ENCODE measurements at places on chromosomes 7 and 10.

- DNase-seq: no peak
These were observed 153.5 kb upstream of the ITGB1 start for GRCh38 chr10:33111488-33112051.

DNA sequence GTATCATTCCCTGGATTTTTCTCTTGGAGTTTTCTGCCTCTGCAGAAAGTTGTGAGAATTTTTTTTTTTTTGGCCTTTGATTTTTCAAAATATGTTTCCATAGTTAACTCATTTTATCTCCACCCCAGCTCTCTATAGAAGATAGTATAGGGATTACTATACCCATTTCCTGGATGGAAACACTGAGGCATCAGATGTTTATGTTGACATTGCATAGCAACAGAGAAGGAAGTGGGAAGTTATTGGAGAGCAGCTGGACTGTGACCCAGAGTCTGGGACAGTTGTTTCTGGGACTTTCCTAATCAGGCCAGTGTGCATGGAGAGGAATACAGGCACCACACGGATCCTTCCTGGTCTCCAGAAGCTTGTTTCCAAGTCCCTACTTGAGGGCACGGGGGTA is 158.0 kb downstream of the CDH23 start:
- DNase-seq: peak; percentile 9

DNA sequence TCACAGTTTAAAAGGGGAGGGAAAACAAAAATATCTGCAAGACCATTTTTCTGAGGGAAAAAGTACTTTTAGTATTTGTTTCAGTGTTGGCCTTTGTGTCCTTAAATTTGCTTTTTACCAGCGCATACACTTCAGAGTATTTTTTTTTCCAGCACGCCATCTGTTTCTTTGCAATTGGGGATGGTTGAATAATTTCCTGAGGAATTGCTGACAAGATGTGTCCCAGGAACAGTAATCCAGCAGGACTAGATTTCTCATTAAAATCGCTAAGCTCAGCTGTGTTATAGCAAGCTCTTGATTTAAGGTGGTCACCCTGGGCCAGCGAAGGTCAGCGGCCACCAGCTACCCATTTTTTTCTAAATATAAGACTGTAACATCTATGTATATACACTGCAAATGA is 156.9 kb upstream of the RHOBTB1 start:
- DNase-seq: no peak

DNA sequence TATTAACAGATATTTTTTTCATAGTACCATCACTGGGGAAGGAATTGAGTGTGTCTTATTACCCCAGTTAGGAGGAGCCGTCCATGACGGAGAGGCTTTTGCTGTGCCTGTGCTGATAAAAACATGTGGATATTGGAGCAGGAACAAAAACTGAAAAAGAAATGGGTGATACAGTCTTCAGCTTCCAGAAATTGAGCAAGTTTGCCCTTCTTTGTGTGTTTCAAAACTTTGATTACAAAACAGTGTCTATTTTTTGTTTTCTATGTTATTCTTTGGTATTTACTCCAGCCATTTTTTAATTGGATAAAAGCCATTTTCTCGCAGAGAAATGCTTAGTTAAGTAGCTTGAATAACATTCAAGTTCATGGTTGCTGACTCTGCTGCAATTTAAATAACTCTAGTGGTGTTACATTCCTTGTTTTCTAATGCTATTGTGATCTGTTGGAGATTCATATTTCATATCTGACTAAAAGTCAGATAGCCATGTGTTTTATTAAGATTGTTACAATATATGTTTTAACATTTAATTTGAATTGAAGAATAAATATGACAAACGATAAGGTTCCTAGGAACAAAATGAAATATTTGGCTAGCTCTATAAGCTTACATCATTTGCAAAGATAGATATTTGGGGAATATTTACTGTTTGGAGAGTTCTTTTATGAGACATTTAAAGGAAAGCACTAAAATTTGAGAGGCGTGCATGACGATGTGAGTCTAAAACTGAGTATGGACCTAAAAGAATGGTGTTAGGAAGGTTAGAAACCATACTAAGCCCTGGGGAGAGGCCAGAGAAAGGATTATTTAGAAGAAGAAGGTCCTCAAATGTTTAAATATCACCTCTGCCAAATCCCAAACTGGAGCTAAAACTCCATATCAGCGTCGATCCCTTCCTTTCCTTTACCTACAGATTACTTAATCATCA is 747.3 kb upstream of the CELF2 start:
- DNase-seq: no peak

DNA sequence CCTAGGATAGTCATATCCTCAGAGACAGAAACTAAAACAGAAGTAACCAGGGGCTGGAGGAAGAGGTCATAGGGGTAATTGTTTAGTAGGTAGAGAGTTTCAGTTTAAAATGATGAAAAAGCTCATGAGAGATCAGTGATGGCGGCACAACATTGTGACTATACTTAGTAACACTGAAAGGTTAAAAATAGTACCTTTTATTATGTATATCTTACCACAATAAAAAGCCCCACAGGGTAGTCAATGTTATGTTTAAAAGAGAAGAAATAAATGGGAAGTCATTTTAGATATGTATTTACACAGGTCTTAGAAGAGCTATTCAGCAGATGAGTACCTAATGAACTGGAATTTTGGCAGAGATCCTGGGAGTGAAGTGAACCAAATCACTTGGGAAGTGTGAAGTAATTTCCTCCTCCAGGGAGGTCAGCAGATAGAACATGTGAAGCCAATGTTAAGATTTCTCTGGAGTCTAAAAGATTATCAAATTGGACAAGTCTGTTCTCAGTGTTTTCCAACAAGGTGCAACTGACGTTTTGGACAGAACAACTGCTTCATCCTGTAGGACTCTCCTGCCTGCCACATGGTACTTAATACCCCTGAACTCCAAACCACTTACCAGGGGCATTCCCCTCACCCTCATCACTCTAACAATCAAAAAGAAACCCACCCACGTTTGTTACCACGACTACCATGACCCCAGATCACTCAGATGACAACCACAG is 6.4 kb downstream of the CDCA7L start:
- peak; percentile 23 for DNase-seq

- DNase-seq: no peak
These were observed 351.9 kb downstream of the THSD7A start for GRCh38 chr7:11480143-11480542.

DNA sequence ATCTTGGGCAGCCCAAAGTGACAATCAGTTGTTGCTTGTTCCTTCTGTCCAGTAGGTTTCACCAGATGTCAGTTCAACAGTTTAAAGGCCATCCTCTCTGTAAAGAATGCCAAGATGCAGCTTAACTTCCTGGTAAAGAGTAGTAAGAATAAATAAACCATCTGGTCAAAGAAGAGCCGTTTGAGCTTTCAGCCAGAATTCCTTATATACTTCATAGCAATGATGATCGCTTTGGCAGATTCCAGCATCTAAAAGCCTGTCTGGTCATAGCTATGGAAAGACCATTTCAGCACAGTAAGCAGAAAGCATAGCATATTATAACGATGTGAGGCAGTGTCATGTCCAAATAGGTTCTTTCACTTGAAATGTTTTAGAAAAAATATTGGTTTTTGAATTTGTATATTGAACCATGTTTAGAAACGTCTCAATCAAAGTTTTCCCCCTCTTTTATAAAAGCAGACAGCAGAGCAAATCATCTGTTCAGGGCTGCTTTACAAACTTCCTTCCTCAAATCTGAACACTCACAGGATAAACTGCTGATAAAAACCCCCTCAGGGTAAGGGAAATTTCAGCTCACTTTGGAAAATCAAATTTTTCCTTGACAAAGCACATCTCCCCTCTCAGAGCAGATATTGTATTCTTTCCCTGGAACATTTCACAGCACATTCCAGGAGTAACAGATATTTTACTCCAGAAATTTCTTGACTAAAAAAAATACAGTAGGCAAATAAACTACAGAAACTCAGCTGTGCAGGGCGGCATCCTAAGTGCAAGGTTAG is 184.1 kb downstream of the NOC3L start:
- DNase-seq: no peak

- DNase-seq: no peak
These were observed at the start of gene ASB15 for GRCh38 chr7:123601530-123601929. ASB15 (plus strand) TSS chr7:123601821; CDS start chr7:123614503, 12,682 bp downstream.

DNA sequence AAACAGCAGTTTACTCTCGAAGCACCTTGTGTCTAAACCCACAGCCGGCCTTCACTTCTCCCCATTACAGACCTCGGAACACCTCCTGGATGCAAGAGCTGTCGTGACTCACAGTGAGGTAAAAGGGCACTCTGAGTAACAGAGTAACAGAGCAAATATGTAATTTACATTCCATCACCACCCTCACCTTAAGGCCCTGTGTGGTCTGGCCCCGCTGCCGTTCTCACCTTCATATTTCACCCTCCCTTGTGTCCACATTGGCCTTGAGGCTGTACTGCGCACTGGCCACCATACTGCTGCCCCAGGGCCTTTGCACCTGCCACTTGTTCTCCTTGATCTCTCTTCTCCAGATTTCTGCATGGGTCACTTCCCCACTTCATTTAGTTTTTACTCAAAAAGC is 12.6 kb downstream of the FFAR4 start:
- DNase-seq: no peak

DNA sequence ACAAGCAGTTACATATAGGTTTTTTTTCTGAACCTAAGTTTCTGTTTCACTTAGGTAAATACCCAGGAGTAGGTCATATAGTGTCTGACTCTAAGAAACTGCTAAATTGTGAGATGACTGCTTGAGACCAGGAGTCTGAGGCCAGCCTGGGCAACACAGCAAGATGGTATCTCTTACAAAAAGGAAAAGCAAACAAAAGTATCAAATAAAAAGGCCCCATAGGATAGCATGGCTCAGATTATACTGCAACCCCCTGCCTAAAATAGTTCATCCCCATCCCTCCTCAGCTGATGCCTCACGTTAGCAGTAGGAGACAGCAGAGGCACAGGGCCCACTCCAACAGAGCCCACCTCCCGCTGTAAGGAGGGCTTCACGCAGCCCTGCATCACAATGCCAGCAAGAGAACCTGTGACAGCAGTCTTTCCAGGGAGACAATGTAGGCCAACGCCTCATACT is 90.3 kb downstream of the SRPK2 start:
- no peak for DNase-seq
